ENCODE measurements at places on chromosomes 6 and 20.

- DNase-seq: no peak
Measured at GRCh38 chr6:63685446-63686379, 50.1 kb downstream of the PHF3 start.

DNA sequence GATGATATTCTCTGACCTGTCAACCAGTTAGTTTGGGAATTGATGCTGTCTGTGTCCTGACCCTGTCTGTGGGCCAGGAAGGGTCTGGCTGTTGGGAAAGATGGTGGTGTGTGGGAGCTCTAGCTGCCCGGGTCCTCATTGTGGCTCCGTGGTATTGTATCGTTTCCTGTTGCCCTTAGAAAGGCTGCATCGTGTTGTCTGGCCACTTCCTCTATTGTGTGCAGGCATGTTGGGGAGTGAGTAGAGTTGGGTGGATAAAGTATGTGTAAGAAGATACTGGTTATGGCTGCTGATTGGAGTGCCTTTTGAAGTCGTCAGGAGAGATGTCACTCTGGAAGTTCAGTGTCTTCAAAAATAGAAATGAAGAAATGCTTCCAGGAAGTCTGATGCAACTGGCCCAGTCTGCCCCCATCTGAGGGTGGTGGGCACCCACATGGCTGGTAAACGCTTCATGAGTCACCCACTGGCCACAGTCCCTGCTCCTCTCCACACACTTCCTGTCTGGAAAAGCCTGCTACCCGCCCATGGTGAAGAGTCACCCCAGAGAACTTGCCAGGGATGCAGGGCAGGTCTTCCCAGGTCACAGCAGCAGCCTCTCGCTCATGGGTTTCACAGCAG, 27.9 kb downstream of the PPARD start:
- DNase-seq: no peak

DNA sequence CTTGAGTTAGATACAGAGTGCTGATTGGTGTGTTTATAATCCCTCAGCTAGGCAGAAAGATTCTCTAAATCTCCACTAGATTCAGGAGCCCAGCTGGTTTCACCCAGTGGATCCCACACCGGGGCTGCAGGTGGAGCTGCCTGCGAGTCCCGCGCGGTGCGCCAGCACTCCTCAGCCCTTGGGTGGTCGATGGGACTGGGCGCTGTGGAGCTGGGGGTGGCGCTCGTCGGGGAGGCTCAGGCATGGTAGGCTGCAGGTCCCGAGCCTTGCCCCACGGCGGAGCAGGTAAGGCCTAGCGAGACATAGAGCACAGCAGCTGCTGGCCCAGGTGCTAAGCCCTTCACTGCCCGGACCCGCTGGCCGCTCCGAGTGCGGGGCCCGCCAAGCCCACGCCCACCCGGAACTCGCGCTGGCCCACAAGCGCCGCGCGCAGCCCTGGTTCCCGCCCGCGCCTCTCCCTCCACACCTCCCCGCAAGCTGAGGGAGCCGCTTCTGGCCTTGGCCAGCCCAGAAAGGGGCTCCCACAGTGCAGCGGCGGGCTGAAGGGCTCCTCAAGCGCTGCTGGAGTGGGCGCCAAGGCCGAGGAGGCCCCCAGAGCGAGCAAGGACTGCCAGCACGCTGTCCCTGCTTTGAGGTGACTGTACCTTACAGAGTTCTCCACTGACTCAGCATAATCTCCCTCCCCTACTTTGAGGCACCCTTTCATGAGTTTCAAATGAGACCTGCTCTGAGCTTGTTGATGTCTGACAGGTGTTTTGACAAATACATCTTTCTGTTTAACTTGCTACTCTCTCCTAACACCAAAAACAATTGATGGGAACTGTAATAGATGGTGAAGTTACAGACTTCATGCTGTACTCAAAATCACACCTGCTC, 3.9 kb upstream of the SSR1 start:
- DNase-seq: no peak

DNA sequence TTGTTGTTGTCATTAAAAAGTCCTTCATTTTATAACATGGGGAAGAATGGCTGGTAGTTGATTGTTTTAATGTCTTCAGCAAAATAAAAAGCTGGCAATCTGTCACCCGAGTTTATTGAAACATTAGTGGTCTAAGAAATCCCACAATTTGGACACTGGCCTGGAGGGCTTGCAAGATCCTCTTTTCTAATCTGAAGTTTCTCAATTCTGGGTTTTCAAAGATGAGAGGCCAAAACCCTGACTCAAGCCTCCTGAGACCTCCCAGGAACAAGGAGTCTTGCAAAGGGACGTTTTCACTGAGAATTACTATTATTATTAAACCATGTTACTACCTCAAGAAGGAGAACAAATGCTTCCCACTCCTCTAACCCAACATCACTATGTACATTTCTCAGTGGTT, 19.5 kb downstream of the MAP1LC3A start:
- DNase-seq: no peak

DNA sequence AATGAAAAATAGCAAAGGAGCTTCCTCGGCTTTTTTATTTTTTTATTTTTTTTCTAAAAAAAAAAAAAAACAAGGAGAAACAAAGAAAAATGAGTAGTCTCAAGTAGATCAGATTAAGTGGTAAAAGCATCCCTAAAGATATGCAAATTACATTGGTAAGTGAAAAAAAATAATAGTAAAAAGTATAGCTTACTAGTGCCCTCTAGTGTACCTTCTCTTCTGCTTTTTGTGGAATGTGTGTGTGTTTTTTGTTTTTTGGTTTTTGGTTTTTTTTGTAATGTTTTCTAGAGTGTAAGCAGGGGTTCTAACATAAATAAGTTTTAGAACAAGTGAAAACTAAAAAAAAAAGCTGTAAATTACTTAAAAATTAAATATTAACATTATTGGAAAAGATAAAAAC, 1062.0 kb downstream of the HACE1 start:
- no peak for DNase-seq

- no peak for DNase-seq
Measured at GRCh38 chr20:35129647-35130069, 17.5 kb downstream of the EDEM2 start.

DNA sequence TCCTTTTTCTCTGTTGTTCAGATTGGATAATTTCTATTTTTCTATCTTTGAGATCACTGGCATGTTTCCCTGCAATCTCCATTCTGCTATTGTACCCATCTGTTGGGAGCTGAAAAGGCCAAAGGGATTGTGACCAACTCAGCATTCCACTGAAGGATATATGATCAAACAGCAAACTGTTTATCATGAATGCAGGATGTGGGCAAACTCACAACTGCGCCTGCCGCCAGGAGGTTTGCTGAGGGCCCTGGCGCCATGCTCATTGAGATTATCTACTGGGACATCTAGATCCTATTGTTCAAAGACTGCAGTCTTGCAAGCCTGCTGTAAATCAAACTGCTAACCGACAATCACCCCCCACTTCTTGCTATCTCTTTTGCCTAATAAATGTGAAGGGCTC, 3.8 kb upstream of the FKBP1A start:
- DNase-seq: no peak

DNA sequence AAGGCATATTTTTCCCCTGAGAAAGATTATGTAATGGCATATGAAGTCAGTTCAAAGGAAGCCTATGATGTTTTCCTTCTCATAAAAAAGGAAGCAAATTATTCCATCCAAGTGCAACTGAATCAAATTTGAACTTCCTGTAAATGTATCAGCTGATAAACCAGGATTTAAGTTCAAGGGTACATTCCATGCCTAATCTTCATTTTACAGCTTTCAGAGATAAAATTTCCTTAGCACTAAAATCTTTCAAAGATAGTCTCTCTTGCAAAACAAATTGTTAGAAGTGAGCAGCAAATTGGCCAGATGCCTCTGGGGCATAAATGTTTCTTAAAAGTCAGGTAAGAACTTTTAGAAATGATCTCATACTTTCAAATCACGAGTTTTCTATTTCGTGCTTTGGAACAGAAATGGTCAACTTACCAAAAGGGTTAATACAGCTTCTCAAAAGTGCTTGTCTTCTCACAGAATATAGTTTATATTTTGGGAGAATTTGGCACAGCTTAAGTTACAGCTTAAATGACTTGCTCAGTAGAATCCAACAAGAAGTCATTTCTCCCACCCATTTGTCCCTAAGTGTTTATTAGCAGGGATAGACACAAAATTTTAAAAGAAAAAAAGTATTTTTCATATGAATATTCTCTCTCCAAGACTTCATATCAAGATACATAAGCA, 2.7 kb upstream of the TCF21 start:
- DNase-seq: no peak

DNA sequence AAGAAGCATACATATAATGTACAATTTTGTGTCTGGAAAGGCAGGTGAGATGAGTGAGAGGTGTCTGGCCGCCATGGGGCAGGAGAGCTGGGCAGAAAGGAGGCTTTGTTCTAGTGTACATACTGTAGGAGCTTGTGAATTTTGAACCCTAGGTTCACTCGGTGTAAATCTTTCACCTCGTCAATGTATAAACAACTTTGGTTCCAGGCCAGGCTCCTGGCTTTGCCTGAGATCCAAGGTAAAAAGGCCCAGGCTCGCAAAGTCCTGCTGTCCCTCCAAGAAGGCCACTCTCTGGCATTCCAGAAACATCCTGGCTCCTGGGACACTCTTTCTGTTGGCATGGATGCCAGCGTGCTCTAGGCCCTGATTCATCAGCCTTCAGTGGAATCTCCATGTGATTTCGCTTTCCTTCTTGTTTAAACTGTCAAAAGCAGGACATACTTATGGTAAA, 7.1 kb upstream of the SLC22A7 start:
- no peak for DNase-seq

GRCh38 chr20:63224412-63225081, 8.6 kb upstream of the YTHDF1 start:
- DNase-seq: no peak

- DNase-seq: no peak
Measured at GRCh38 chr6:80280262-80281010, 174.0 kb downstream of the BCKDHB start.

- no peak for DNase-seq
Measured at GRCh38 chr20:63966172-63966943, 3.4 kb downstream of the ZNF512B start.

- DNase-seq: no peak
Measured at GRCh38 chr6:136508725-136509392, 41.4 kb downstream of the MAP7 start.

- no peak for DNase-seq
Measured at GRCh38 chr6:44481760-44482159, 94.3 kb downstream of the CDC5L start.
